HFFc6 (cell line): ENCODE measurements at places on chromosomes 7 and 10. TPM values are rescaled to one million over a fixed set of nuclear protein-coding genes. Genes with fewer than 3 reads are reported as not detected.

DNA sequence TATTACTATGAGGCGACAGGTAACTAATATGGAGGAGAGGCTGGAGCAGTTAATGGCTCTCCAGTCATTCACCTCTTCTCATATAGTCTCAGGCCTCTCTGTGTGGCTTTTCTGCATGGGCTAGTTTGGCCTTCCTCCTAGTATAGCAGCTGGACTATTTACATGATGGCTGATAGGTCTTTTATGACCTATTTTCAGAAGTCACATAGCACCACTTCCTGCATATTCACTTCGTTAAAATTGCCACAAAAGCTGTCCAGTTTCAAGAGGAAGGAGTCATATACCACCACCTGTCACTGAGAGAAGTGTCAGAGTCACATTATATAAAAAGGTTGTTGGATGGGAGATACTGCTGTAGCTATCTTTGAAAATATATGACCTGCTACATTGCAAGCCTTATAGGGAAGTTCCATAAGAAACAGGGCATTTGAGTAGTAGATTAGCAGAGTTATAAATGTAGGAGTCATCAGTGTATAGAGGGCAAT, 8.0 kb upstream of the DMTF1 start:
- no peak for DNase-seq

DNA sequence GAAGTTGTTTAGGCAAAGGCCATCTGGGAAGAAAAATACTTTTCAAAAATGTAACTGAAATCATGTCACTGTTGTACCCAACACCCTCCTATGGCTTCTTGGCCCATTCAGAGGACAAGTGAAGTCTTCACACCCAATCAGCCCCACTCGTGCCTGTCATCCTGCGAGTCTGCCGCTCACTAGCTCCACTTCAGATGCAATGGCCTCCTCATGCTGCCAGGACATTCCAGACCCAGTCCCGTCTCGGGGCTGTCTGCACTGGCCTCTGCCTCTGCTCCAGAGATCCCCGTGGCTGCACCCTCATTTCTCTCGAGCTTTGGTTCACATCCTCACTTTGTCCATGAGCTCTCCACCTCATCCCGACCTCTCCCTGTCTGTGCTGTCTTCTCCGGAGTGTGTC, 227.1 kb downstream of the KCNMA1 start:
- no peak for DNase-seq

GRCh38 chr10:75575940-75576339, 144.5 kb downstream of the LRMDA start:
- DNase-seq: no peak

Gene C10orf62
- total RNA-seq: not detected in 2 replicates

Gene CALML3
- total RNA-seq: not detected in 3 replicates

DNA sequence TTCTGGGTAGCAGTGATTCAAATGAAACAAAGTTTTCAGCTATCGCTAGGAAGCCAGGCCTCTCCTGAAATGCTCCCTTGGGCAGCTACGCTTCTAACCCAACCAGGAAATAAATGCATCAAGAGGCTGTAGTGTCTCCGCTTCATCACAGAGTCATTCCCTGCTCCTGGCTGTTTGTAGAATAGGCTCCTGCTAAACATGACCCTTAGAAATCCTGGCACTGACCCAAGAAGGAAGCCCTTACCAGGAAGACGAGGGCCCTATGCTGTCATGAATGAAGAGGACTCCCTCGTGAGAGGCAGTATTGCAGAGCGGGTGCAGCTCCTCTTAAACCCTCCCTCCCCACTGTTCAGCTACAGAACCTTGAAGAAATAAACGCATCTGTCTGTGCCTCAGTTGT, 48.3 kb downstream of the NOD1 start:
- no peak for DNase-seq

- no peak for DNase-seq
Observed at GRCh38 chr7:131363719-131364118, 36.0 kb downstream of the MKLN1 start.

Gene SLC35G1
- total RNA-seq: 5.1 to 5.8 TPM (median 5.6 TPM) in 3 replicates

DNA sequence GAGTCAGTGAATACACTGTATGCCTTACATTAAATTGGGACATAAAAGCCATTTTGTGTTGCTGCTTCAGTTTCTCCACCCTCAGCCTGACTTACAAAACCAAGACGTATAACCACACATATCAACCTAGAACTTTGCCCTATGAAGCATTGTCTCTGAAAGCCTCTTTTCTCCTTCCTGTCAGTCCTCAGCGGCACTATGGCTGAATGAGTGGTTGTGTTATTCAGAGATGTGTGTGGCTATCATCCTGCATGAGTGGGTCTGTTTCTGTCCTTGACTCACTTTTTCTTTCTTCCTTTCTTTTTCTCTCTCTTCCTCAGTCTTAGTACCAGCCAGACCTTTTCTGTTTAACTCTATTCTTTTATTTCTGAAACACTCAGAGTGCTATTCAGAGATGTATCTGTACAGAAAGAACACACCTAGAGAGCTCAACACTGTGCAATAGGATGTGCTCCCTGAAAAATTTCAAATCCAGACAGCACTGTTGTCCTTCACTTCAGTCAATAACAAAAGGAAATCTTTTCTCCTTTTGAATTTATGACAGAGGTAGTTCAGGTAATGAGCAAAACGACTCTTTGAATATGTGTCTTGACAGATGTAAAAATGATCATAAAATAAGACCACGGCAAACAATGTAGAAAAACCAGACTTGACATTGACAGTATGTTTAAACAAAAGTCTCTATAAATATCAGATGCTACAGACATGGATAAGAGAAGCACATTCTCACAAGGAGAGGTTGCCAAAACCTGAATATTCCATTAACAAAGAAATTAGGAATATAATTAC, 163.3 kb upstream of the FEZF1 start:
- DNase-seq: no peak

GRCh38 chr7:72077786-72078185, 334.4 kb downstream of the CALN1 start:
- no peak for DNase-seq

- DNase-seq: no peak
Observed at GRCh38 chr7:590731-591551, 71.3 kb upstream of the PDGFA start.

DNA sequence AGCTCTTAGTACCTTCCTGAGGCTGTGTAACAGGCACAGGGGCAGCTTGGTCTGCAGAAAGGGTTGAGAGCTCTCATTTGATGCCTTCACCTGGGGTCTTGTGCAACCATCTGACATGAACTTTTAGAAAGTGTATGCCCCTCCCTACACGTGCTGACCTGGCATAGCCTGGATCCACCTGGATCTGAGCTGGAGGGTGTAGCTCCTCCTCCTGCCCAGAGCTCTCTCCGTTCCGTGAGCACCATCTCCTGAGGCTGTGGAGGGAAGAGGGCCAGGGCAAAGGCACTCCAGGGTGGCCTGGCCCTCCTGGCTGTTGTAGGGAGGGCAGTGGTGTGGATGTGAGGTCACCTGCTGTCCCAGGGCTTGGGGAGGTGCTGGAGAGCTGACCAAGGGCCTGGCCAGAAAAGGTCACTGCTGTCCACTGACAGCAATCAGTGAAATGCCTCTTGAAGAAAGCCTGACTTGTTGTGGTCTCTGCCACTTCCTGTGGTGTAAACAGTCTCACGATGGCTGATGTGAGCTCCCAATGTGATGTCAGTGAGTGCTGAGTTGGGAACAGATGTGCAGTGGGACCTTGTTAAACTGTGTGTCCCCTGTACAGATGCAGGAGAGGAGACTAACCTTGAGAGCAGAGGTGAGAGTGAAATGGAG, 23.0 kb downstream of the AMZ1 start:
- DNase-seq: no peak

Gene MMD2
- total RNA-seq: not detected in 3 replicates

DNA sequence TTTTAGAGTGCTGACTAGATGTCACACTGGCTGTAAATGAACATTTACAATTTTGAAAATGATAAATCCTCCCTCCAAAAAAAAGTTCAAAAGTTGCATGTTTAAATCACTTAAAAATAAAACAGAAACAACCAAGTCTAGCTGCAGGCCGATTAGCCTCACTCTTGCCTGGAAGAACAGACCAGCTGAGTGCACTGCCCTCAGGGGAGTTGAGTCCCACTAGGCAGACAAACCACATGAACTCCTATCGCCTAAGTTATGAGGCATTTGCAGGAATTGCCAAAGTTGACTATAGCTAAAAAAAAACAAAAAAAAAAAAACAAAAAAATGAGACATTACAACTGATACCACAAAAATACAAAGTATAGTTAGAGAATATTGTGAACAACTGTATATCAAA, 510.0 kb downstream of the ANKRD7 start:
- no peak for DNase-seq

Gene NCAPG2
- 24.3 to 52.7 TPM (median 45.1 TPM) in 3 replicates for total RNA-seq
